ENCODE measurements at places on chromosomes 16 and 17.

DNA sequence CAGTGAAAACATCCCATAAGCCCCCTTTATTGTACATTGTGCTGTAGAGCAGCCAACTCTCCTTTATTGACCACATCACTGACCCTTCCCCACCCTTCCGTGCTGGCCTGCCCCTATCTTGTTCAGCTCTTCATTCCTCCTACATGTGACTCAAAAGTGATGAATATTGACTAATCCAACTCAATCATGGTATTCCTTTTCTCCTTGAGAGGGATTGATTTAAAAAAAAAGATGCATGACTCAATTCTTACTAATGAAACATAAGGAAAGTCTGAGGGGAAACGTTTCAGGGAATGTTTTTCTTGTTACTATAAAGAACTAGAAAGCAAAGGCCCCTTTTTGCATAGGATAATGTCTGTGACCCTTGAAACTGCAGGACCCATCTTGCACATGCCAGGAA lies 125.2 kb upstream of the SOX9 start:
- no peak for DNase-seq

DNA sequence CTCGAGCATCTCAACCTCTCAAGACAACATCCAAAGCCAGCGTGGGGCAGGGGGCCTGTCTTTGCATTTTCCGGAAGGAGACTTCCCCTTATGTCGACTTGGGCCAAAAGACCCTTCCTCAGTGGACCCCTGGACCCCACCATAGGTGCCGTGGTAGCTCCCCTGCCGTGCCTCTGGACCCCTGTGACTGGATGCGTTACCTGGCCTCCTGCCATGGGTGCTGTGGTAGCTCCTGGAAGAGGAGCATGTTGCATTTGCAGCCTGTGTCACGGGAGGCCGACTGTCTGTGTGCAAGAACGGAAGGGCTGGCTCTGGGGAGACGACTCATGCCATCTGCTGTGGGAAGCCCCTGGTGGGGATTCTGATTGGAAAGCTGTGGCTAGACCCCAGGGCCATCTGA lies 130.1 kb downstream of the FOXL1 start:
- no peak for DNase-seq

DNA sequence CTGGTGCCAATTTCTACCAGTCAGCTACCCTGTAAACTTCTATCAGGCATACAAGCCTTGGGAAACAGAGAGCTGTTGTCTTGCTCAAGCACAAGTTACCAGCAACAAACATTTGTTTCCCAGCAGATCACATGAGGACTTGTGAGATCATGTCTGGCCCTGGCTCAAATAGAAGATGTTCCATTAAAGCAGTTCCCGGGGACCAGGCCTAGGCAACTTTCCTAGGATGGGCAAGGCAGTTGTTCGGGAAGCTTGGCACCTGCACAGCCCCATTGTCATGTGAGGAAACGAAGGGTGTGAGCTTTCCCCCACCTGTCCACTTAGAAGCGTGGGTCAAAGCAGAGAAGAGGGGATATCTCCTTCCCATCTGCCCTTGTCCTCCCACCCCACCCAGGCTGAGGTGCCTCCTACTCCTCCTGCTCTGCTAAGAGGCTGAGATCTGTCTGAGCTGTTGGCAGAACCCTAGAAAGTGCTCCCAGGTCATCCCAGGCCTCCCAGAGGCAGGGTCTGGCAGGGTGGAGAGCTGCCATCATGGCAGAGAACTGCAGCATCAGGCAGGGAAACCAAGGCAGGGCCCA lies 11.2 kb upstream of the SLC47A2 start:
- no peak for DNase-seq

GRCh38 chr17:4527566-4528125 lies 27.5 kb downstream of the MYBBP1A start:
- DNase-seq, result no peak

- peak; percentile 83 for DNase-seq
Observed at GRCh38 chr16:5071681-5072333, at the start of gene ALG1. Gene ALG1, plus strand, starts transcription at chr16:5071843. Its CDS starts 7 bp downstream, at chr16:5071850.

GRCh38 chr17:10812674-10813073 lies 8.8 kb upstream of the TMEM238L start:
- no peak for DNase-seq

- DNase-seq, result no peak
Observed at GRCh38 chr16:84844559-84845495, 25.0 kb downstream of the CRISPLD2 start.

DNA sequence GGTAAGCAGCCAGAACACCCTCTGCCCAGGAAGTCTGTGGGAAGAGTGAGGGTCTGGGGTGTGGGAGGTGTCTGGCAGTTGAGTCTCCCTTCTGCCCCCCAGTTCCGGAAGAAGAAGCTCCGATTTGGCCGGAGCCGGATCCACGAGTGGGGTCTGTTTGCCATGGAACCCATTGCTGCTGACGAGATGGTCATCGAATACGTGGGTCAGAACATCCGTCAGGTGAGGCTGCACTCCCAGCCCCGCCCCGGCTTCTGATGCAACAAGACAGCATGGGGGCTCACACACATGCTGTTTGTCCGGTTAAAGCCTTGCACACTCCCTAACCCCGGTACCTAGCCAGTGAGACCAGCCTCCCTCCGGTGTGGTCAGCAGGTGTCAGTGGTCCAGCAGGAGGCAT lies 4.0 kb upstream of the HSD3B7 start:
- DNase-seq, result no peak

GRCh38 chr17:2170023-2170422 lies 115.1 kb downstream of the HIC1 start:
- DNase-seq, result no peak

GRCh38 chr16:16063683-16064082 lies 114.3 kb downstream of the ABCC1 start:
- no peak for DNase-seq

DNA sequence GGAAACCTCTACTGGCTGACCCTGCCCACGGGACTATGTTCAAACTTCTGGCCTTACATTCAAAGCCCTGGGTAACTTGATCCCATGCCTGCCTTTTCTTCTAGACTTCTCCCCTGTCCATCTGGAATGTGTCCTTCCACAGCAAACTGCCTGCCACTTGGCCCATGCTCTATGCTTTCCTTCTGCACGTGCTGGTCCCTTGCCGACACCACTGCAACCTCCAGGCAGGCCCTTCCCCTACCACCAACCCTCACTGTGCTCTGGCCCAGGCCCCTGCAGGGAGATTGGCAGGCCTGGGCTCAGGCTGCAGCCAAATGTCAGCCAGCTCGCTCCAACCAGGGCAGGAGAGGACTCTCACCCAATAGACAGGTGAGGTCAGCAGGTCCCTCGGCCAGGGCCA lies 11.0 kb downstream of the HSD11B2 start:
- no peak for DNase-seq

DNA sequence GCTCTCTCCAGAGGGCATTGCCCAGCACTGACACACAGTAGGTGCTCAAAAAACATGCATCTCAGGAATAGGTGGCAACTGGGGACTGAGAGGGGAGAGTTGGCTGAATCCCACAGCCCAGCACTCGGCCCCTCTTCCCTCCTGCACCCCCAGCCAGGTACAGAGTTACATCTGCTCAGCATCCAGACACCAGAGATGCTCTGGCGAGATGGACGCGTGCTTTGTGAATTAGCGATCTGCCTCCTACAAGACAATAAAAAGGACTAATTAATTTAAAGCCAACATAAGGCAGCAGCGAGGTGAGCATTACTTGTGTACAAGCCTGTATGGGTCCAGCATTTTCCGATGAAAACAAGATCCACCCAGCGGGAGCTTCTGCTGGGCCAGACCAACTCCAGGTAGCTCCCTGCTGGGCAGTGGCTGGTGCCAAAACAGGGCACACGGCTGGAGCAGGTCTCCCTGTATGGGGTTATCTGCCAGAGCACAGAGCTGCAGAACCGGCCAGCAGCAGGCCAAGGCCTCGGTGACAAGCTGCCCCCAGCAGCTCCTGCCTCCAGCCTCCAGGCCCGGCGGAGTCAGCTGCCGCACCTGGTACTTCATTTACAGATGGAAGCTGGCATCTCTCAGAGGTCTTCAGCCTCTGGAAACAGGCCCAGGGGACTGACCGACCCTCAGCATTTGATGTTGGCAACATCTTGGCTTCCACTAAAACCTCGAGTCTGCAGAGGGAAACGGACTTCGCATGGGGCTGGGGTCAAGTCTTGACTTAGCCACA lies 219.7 kb upstream of the SDK2 start:
- DNase-seq, result no peak

DNA sequence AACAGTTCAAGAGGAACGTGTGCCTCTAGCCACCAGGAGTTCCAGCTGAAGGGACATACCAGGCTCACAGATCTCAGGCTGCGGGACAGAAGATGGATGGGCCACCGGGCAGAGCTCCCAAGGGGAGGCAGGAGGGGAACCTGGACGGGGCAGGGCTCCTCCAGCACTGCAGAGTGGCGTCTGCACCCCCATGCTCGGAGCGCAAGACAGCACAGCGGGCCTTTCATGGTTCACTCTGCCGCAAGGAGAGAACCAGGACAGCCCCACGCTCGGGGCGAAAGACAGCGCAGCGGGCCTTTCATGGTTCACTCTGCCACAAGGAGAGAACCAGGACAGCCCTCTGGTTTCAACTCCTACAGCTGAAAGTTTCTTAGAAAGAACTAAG lies 20.6 kb downstream of the SLC38A10 start:
- DNase-seq, result no peak

DNA sequence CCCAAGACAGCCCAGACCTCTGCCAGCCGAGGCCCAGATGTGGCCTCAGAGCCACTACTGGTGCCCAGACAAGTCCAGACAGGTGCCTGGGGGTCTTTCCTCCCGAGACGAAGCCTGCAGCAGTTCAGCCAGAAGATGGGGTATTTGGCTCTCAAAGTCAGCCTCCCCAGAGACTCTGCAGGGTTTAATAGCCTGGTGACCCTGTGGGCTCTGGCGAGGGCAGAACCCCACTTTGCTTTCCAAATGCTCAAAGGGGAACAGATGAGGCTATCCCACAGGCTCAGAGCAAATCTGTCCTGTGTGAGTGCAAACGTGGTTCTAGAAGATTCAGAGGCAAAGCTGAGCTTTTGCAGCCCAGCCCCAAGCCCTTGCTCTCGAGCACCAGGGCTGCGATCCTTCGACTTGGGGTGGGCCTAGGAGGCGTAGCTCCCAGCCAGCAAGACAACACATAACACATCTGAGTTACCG lies 236.0 kb downstream of the MRTFB start:
- DNase-seq, result no peak

GRCh38 chr17:8176197-8176940 lies at the start of gene TMEM107:
Gene TMEM107, minus strand, starts transcription at chr17:8176380. Its CDS starts 94 bp downstream, at chr17:8176286.
- DNase-seq, result peak; percentile 83

GRCh38 chr16:11784038-11784369 lies 13.1 kb downstream of the ZC3H7A start:
- DNase-seq, result no peak

DNA sequence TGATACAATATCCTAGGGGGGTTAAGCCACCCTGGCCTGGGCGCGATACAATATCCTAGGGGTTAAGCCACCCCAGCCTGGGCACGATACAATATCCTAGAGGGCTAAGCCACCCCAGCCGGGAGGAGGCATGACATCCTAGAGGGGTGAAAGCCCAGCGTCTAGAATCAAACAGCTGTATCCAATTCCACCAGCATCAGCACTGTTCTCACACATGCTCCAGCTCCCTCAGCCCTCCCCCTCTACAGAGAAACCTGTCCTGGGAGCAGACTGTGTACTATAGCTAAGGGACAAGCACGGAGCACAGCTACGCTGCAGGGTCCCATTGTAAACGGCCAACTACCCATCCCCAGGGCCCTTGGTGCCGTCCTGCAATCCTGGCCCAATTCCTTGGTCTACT lies 6.2 kb downstream of the GINS2 start:
- DNase-seq, result no peak

Data from activated CD8-positive, alpha-beta memory T cell treated with anti-CD3 and anti-CD28 coated beads for 1 hour (primary cell).